BJ (cell line): ENCODE measurements at places on chromosomes 3 and 15. TPM values are rescaled to one million over a fixed set of nuclear protein-coding genes. Genes with fewer than 3 reads are reported as not detected.

TMEM39A gene
- 34.4 and 35.1 TPM in 2 replicates for polyA plus RNA-seq

TRPM7 gene
- 9.9 and 22.9 TPM in 2 replicates for polyA plus RNA-seq

SERINC4 gene
- polyA plus RNA-seq = 0.04 TPM in 1 of 2 replicates, not detected in the other

VGLL3 gene
- polyA plus RNA-seq = 59.3 and 98.8 TPM in 2 replicates

TMEM42 gene
- 32.7 and 38.0 TPM in 2 replicates for polyA plus RNA-seq

GLDN gene
- 0.21 and 0.37 TPM in 2 replicates for polyA plus RNA-seq

DLL4 gene
- polyA plus RNA-seq = 0.32 and 0.47 TPM in 2 replicates

ZNF620 gene
- 0.27 and 0.37 TPM in 2 replicates for polyA plus RNA-seq

KCNMB3 gene
- 0.83 and 1.3 TPM in 2 replicates for polyA plus RNA-seq

CRABP1 gene
- not detected in 2 replicates for polyA plus RNA-seq

METTL6 gene
- polyA plus RNA-seq = 14.4 and 22.1 TPM in 2 replicates

CLRN1 gene
- not detected in 2 replicates for polyA plus RNA-seq

MUC4 gene
- polyA plus RNA-seq = not detected in 2 replicates

INSYN1 gene
- 3.2 and 3.5 TPM in 2 replicates for polyA plus RNA-seq

PLA2G4D gene
- not detected in 2 replicates for polyA plus RNA-seq

ARPIN gene
- polyA plus RNA-seq = 10.0 and 11.2 TPM in 2 replicates

CCR3 gene
- not detected in 2 replicates for polyA plus RNA-seq

GOLGA6A gene
- polyA plus RNA-seq = not detected in 2 replicates

SYNPR gene
- polyA plus RNA-seq = not detected in 2 replicates

COMMD2 gene
- 31.2 and 39.8 TPM in 2 replicates for polyA plus RNA-seq

TMEM108 gene
- 0.06 TPM in 1 of 2 replicates, not detected in the other for polyA plus RNA-seq

ZMYND10 gene
- polyA plus RNA-seq = 0.65 and 1.3 TPM in 2 replicates

HAUS2 gene
- polyA plus RNA-seq = 14.1 and 21.1 TPM in 2 replicates

IGSF10 gene
- 0.07 and 0.12 TPM in 2 replicates for polyA plus RNA-seq

PRR20G gene
- polyA plus RNA-seq = not detected in 2 replicates

C3orf62 gene
- polyA plus RNA-seq = 2.1 TPM in 2 replicates

IQCF5 gene
- not detected in 2 replicates for polyA plus RNA-seq

HAPLN3 gene
- 14.0 and 25.5 TPM in 2 replicates for polyA plus RNA-seq

CADPS gene
- not detected in 2 replicates for polyA plus RNA-seq

MINAR1 gene
- 0.37 and 0.43 TPM in 2 replicates for polyA plus RNA-seq

RCN2 gene
- 30.8 and 68.5 TPM in 2 replicates for polyA plus RNA-seq

ABHD17C gene
- polyA plus RNA-seq = 19.2 and 22.6 TPM in 2 replicates

WDR49 gene
- not detected in 2 replicates for polyA plus RNA-seq

MAP1A gene
- polyA plus RNA-seq = 32.9 and 54.0 TPM in 2 replicates

KNSTRN gene
- polyA plus RNA-seq = 26.4 and 32.5 TPM in 2 replicates

GPR62 gene
- not detected in 2 replicates for polyA plus RNA-seq

CADM2 gene
- polyA plus RNA-seq = not detected in 2 replicates

IFT57 gene
- polyA plus RNA-seq = 32.1 and 43.9 TPM in 2 replicates

FANCD2OS gene
- not detected in 2 replicates for polyA plus RNA-seq

NAALADL2 gene
- polyA plus RNA-seq = 3.6 and 8.1 TPM in 2 replicates

POPDC2 gene
- 1.9 and 2.3 TPM in 2 replicates for polyA plus RNA-seq

AMIGO3 gene
- polyA plus RNA-seq = not detected in 2 replicates

CCDC9B gene
- 5.0 and 6.0 TPM in 2 replicates for polyA plus RNA-seq

MAP4 gene
- polyA plus RNA-seq = 202 and 247 TPM in 2 replicates

WDR93 gene
- polyA plus RNA-seq = 0.15 and 0.17 TPM in 2 replicates

LRRC34 gene
- 1.6 and 2.5 TPM in 2 replicates for polyA plus RNA-seq

ALAS1 gene
- polyA plus RNA-seq = 35.7 and 51.7 TPM in 2 replicates

IL17RD gene
- 0.40 and 0.60 TPM in 2 replicates for polyA plus RNA-seq

CGNL1 gene
- polyA plus RNA-seq = 0.06 and 0.09 TPM in 2 replicates
